ENCODE measurements at places on chromosomes 3 and 15.

DNA sequence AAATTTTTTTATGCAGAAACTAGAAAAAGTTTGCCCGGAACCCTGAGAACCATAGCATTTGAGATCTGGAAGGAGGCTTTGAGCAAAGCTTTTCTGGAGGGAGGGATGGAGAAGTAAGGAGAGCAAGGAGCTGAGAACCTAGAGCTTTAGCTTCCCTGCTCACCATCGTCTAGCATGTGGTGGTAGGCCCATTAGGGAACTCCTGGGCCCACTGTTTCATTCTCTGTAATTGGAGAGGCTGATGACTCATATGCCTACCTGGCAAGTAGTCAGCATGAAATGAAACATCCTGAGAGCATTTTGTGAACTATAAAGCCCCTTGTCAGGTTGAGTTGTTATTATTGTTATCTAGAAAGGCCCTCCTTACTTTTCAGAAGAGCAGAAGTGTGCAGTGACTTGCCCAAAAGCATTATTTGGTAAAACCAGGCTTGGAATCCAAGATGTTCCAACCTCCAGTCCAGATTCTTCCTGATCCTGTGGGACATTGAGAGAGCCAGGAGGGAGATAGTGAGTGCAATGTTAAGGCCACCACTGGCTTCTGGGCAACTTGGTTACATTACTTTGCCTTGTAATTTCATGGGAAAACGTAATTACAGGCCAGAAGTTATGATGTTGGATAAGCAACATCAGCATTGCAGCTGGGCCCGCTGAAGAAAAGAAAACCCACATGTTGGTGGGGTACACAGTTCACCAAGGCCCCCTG is 104.5 kb upstream of the BFSP2 start:
- peak; percentile 38 for DNase-seq

- DNase-seq: peak; percentile 73
These were observed 96.5 kb upstream of the PRICKLE2 start for GRCh38 chr3:64321747-64322146.

- no peak for DNase-seq
These were observed 90.3 kb downstream of the PLCL2 start for GRCh38 chr3:16975083-16975482.

GRCh38 chr15:29037997-29038705 is 152.4 kb downstream of the APBA2 start:
- no peak for DNase-seq

DNA sequence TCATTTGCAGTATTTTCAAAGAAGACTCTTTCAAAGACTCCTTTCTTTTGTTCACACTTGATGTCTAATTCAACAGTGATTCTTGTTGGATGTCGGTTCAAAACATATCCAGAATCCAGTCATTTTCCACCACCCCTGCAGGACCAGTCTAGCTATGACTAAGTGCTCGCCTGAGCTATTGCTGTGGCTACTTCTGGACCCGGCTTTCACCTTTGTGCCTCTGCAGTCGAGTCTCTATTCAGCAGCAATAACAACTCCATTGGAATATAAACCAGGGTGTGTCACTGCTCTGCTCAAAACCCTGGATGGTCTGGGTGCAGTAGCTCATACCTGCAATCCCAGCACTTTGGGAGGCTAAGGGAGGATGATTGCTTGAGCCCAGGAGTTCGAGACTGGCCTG is 55.0 kb downstream of the PRICKLE2 start:
- DNase-seq: no peak

DNA sequence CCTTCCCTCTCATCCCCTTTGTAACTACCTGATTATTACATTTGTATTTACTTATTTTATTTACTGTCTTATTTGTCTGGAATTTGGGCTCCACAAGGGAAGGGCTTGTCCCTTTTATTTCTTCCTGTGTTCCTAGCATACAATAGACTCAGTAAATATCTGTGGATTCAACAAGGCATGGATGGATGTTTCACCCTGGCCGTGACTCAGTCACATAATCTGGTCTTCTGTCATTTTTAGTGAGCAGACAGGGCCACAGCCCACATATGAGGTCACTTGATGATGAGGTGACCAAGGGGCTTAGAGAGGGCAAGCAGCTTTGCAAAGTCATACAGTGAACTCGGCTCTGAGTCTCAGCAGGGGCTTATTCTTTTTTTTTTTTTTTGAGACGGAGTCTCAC is 7.8 kb upstream of the DAG1 start:
- peak; percentile 32 for DNase-seq

- DNase-seq: peak; percentile 52
These were observed 7.0 kb upstream of the USP4 start for GRCh38 chr3:49346797-49347251.

Measured in fibroblast of the aortic adventitia (primary cell).